NCI-H524 treated with DMSO at 0.1 percent for 48 hours (cell line): ENCODE measurements at places on chromosomes 2 and 18.

- no peak for DNase-seq
These were observed 174.9 kb upstream of the SMAD2 start for GRCh38 chr18:48105317-48105716.

DNA sequence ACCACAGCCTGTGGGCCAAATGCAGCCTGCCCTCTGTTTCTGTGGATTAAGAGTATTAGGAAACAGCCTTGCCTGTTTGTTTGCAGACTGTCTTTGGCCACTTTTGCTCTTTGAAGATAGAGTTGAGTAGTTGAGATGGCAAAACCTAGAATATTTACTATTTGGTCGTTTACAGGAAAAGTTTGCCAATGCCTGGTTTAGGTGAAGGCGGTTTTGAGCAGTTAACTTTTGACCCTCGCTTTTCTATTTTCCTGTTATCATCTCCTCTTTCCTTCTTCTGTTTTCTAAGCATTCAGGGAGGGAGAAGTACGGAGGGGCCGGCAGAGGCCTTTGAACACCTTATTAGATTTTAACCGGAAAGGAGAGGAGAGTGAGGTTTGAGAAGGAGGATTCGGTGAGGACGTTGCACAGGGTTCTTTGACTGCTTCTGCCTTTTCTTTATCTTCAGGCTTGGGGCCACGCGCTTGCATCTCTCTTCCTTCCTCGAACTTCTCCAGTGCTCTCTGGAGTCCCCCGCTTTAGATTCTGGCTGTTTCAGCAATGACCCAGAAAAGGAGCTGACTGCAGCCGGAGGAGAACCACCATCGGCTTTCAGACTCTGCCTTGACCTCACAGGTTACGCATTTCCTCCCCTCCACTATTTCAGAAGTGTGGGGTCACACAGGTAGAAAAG, 39.2 kb downstream of the IL1R2 start:
- DNase-seq = no peak

DNA sequence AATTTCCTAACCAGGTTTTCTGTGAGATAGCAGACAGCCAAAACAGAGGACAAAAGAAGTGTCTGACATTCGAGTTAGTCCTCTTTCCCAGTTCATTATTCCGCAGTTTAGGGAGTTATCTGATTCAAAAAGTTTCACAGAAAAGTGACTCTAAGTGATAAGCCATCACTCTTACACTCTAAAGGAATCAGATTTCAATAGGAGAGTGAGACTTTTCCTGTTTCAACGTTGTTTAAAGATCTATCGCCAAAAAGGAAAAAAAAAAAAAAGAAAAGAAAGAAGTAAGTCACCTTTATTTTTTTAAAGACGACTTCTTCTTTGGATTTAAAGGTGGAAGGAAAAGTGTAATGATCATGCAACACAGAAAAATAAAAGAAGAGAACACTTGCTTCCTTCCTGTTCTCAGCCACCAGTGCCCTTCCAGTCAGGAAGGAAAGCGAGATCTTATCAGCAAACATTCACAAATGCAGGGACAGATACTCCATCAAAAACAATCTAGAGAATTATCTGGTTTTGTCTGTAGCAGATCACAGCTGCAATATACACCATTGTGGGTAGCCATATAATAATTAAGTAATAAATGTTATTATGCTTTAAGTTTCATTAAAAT, 49.8 kb downstream of the TFPI start:
- no peak for DNase-seq

- no peak for DNase-seq
These were observed 70.3 kb upstream of the PELI1 start for GRCh38 chr2:64214281-64215115.

- no peak for DNase-seq
These were observed 604.8 kb downstream of the CPS1 start for GRCh38 chr2:211161236-211161635.
